ENCODE measurements at places on chromosomes 1 and 21.
A peak's percentile ranks its signal among the peaks of the same experiment; 100 is the strongest.

DNA sequence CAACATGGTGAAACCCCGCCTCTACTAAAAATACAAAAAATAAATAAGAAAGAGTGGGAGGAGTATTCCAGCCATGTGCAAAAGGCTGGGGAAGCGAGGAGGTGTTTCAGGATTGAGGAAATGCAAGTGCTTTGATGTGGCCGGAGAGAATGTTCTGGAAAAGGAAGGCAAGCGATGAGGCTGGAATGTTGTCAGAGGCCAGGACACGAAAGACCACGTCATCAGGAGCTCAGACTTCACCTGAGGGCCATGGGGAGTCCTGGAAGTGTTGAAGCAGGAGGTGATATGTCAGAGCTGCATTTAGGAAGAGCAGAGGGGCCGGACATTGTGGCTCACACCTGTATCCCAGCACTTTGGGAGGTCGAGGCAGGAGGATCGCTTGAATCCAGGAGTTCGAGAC, 10.9 kb upstream of the THEMIS2 start:
- DNase-seq: no peak

DNA sequence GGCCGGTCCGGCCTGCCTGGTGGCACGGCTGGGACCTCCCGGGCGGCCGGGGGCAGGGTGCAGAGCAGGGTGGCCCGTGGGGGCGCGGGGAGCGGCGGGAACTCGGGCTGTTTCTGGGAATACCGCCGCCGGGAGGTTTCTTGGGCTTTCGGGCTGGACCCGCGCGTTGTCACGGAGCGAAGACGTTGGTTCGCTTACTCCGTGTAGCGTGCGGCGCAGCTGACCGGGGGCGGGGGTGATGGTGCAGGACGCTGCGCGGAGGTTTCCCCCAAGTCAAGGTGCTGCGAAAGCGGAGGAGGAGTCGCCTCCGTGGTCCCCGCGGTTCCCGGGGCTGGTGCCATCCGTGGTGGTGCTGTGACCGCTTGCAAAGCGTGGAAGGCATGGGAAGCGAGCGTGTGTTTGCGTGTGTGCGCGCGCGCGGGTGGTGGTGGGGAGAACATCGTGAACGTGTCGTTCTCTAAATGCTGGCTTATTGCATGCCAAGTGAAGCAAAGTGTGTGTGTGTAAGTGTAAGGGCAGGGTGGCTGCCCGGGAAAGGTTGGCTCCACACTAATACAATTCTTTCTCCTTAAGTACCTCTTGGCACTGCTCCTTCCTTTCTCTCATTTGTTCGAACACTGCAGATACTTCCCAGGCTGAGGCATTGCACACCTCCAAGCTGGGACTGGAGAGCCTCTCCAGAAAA, 1.1 kb downstream of the RYR2 start:
- no peak for DNase-seq

DNA sequence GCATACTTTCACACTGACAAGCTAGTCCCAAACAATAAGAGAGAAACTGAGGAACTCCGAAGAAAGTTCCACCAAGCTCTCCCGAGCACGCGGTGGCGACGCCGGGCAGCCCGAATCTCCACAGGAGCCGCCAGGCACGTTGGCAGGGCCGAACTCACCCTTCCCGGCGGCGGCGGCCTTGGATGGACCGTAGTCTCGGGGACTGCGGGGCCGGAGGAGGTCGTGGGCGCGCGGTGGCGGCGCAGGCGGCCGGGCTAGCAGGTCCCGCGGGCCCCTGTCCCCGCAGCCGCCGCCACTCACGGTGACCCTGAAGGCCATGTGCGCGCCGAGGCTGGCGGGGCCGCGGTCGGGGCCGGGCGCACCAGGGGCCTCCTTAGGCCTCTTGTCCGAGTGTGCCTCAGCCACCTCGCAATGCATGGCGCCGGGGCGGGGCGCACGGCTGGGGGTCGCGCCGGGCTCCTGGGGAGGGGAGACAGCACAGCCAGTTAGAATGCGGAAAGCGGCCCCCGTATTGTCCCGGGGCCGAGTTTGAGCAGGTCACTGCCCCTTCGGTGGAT, 1.2 kb downstream of the GLIS1 start:
- no peak for DNase-seq

DNA sequence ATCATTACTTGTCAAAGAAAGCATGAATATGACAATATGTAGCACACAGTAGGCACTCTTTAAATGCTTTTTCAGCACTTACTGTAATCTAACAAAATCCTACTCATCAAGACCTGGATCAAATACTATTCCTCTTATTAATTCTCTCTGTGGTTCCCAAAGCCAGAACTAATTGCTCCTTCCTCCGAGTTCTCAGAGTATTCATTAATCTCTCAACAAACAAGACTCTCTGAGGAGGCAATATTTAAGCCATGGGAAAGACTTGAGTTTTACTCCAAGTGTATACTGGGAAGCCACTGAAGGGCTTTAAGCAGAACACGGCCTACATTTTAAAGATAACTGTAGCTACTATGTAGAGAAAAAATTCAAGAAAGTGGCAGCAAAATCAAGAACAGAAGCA, 79.7 kb downstream of the ENAH start:
- no peak for DNase-seq

- DNase-seq: no peak
Measured at GRCh38 chr1:111671852-111672251, 52.3 kb downstream of the RAP1A start.

DNA sequence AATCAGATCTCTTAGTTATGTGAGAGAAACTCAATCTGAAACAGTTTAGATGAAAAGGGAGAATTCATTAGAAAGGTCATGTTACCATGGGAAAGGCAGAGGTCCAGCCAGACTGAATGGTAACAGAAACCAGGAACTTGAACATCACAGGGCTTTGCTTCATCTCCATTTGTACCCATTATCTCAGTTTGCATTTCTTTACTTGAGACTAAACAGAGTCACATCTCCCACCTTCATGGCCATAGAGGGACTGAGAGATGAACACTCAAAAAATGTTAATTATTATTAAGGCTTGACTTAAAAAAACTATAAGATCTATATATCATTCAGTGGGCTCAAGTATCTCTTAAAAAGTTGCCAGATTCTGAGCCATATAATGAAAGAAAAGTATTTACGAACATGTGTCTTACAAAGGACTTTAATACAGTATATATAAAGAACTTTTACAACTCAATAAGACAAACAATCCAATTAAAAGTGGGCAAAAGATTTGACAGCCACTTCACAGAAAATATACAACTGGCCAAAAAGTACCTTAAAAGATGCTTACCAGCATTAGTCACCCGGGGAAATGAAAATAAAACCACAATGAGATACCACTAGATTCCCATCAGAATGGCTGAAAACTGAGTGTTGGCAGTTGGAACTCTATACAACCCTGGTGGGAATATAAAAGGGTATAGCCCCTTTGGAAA, 13.2 kb downstream of the KYAT3 start:
- DNase-seq: no peak

GRCh38 chr1:150567341-150567716, 12.1 kb downstream of the MCL1 start:
- DNase-seq: peak; percentile 44

DNA sequence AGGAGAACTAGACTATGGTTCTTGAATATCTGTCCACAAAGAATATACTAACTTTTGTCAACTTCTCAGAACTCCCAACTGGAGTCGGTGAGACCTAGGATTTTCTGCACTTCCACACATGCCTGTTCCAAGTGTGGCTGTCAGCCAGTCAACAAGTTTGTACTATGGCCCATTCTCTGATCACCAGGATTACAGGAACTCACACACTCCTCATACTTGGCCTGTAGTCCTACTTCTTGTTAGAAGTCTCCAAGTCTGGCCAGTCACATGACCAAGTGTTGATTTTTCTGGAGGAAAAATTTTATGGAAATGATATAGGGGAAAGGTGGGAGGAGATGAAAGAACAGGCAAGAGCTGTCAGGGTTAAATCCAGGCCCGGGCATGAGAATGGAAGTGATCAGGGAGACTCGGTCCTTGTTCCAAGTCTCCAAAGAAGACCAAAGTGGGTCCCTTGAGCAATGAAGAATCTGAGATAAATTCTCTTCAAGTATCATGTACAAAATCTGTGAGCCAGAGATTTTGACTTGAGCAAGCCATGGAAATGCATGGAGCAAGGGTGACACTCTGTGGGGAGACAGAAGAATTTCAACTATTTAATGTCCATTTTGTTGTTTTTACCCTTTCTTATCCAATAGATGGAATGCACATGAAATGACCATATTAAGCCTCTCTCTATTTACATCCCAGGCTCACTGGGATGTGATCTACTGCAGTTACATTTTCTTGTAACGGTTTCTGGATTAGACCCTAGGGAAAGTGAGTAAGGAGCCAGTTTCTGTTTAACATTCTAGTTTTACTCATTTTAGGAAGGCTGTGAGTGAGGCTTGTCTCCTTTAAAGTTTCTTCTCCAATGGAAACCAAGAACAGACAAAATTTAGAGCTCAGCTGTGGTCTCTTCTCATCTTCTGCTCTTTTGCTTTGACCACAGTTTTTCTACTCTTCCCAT, 320.9 kb downstream of the ASTN1 start:
- no peak for DNase-seq

- DNase-seq: no peak
Measured at GRCh38 chr1:41790351-41790750, 128.4 kb downstream of the HIVEP3 start.

DNA sequence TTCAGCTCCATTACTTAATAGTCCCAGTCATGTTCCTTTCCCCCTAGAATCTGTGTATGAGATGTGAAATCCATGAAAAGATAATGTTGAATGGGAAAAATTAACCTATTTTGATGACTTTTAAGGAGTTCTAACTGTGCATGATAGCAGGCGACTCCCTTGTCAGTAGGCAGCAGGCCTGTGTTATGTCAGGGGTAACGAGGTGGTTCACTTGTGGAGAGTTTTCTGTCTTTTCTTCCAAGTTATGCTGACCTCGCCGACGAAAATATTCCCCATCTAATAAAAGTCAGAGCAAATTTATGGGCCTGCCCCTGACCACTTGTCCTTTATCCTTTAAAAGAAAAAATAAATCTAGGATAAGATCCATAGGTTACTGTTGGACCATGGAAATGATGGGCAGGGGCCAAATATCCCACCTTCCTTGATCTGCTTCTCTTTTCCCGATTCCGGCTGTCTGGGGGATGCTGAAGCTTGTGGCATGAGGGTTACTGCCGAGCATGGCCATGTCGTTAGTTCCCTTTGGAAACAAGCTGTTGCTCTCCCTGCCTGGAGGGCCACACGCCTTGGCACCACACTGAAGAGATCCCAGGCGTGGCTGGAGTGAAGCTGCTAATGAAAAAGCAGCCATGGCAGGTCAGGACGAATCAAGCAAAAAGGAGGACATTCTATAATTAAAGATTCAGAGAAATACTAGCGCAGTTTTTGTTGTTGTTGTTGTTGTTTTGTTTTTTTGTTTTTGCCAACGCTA, 93.8 kb downstream of the ROR1 start:
- no peak for DNase-seq

GRCh38 chr1:147700042-147701006, 30.0 kb upstream of the ACP6 start:
- no peak for DNase-seq

GRCh38 chr1:186735463-186735862, 55.2 kb upstream of the PTGS2 start:
- DNase-seq: no peak

DNA sequence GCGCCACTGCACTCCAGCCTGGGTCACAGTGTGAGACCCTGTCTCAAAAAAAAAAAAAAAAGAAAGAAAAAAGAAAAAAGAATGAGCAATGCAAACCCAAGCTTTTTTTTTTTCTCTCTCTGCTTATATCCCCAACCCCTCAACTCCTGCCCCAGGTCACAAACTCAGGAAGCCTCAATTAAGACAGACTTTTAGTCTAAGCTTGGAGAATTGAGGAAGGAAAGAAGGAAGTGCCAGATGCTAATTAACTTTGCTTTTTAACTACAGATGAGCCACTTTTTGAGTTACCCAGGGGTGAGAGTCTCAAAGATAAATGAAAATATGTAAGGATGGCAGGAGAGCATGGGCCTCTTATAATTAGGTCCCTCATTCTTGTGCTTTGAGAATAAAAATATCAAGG, 33.3 kb downstream of the PIK3CD start:
- DNase-seq: no peak

DNA sequence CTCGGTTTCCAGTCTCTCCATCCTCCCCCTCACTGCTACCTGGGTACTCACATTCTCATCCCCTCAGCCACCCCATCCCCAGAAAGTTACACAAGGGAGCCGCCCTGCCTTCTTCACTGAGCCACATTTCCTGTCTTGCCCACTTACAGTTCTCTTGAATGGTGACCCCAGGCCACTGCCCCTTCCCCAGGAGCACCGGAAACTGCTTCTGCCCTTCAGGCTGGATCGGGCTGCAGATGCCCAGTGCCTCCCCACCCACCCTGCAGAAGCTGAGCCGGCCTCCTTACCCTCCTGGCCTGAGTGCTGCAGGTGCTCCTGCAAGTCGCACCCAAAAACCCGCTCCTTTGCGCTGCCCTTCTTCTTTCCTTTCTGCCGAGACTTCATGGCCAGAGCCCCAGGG, 450 bp downstream of the ARHGAP30 start:
- DNase-seq: no peak

- no peak for DNase-seq
Measured at GRCh38 chr1:63289135-63289534, 33.2 kb upstream of the FOXD3 start.

DNA sequence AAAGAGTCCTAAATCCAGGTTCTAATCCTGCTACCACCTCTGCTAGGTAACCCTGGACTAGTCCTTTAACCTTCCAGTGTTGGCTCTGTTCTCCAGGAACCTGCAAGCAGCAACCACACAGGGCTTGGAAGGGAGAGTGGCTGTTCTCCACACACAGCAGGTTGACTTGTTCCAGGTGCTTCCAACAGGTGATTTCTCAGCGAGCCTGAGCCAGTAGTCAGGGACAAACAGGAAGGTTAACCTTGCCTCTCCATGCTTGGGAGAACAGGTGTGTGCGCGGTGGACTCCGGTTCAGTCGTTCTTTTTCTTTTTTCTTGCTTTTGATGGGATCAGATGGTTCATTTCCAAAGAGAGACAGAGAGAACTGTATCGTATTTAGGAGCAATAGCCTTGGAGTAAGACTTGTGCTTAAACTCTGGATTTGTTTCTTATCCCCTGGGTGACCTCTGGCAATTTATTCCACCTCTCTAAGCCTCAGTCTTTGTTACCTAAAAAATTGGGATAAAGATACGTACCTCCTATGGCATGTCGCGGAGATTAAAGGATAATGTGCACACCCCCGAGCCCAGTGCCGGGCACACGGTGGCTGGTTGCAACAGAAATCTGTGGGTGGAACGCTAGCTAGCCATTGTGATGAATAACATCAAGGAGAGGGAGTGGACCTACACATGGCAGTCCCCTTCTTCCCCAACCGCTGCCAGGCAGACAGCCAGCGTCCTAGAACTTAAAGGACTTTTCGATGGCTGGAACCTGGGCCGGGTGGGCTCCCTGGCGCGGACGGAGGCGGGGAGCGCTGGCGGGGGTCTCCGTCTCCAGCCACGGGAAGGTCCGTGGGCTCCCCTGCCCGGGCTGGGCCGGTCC, 583 bp upstream of the CACHD1 start:
- peak; percentile 72 for DNase-seq

- no peak for DNase-seq
Measured at GRCh38 chr1:205241366-205242030, 13.8 kb downstream of the TMCC2 start.
